ENCODE measurements at places on chromosomes 3 and 15. TPM values are rescaled to one million over a fixed set of nuclear protein-coding genes. Genes with fewer than 3 reads are reported as not detected.

Gene FEZF2
- not detected for polyA plus RNA-seq

Gene DNASE1L3
- polyA plus RNA-seq: not detected

Gene RHOA
- 486 TPM for polyA plus RNA-seq

Gene P2RY1
- polyA plus RNA-seq: 0.12 TPM

Gene ADIPOQ
- polyA plus RNA-seq: not detected

Gene FGD5
- not detected for polyA plus RNA-seq

Gene DAZL
- not detected for polyA plus RNA-seq

Gene ACKR4
- polyA plus RNA-seq: 0.02 TPM

Gene SLC41A3
- polyA plus RNA-seq: 43.6 TPM

Gene LIPH
- polyA plus RNA-seq: 0.18 TPM

Gene PTH1R
- not detected for polyA plus RNA-seq

Gene GPR62
- not detected for polyA plus RNA-seq

Gene LSAMP
- not detected for polyA plus RNA-seq

Gene CATSPER2
- polyA plus RNA-seq: 3.6 TPM

Gene INSYN1
- 0.03 TPM for polyA plus RNA-seq

Gene ACTC1
- polyA plus RNA-seq: 0.16 TPM

Gene CAV3
- not detected for polyA plus RNA-seq

Gene ESYT3
- polyA plus RNA-seq: 0.41 TPM

Gene CLSTN2
- polyA plus RNA-seq: 0.56 TPM

Gene CPNE4
- 0.62 TPM for polyA plus RNA-seq

Gene RSRC1
- polyA plus RNA-seq: 8.4 TPM

Gene PROK2
- polyA plus RNA-seq: not detected

Gene CSPG4
- 5.9 TPM for polyA plus RNA-seq

Gene GOLGA8R
- 0.09 TPM for polyA plus RNA-seq

Gene C15orf62
- polyA plus RNA-seq: 0.05 TPM

Gene VGLL3
- 11.1 TPM for polyA plus RNA-seq

Gene SHF
- 1.0 TPM for polyA plus RNA-seq

Gene IL16
- polyA plus RNA-seq: 0.32 TPM

Gene ANKRD34C
- polyA plus RNA-seq: not detected

Gene ST3GAL6
- polyA plus RNA-seq: 3.6 TPM

Gene CCDC13
- 0.15 TPM for polyA plus RNA-seq

Gene CLDN16
- 0.08 TPM for polyA plus RNA-seq

Gene MSL2
- polyA plus RNA-seq: 9.3 TPM

Gene MME
- polyA plus RNA-seq: 8.4 TPM

Gene MYO5A
- polyA plus RNA-seq: 40.2 TPM

Gene SLCO2A1
- 0.83 TPM for polyA plus RNA-seq

Gene SCN11A
- not detected for polyA plus RNA-seq

Gene RTF1
- polyA plus RNA-seq: 24.3 TPM

Gene MASP1
- not detected for polyA plus RNA-seq

Gene SIDT1
- polyA plus RNA-seq: 0.08 TPM

Gene DNAH12
- 0.02 TPM for polyA plus RNA-seq

Gene GATM
- 0.44 TPM for polyA plus RNA-seq

Gene GOLGA8G
- polyA plus RNA-seq: not detected

Gene VGLL4
- 31.3 TPM for polyA plus RNA-seq

Gene SPATA12
- polyA plus RNA-seq: 0.17 TPM

Gene TRH
- not detected for polyA plus RNA-seq

Data from mammary epithelial cell (primary cell).